Right forelimb (tissue), 1 donor: ENCODE measurements at places on chromosomes 5 and 9.

- DNase-seq = peak; percentile 91
These were observed 1.7 kb upstream of the SLIT3 start for GRCh38 chr5:169302491-169303118.

DNA sequence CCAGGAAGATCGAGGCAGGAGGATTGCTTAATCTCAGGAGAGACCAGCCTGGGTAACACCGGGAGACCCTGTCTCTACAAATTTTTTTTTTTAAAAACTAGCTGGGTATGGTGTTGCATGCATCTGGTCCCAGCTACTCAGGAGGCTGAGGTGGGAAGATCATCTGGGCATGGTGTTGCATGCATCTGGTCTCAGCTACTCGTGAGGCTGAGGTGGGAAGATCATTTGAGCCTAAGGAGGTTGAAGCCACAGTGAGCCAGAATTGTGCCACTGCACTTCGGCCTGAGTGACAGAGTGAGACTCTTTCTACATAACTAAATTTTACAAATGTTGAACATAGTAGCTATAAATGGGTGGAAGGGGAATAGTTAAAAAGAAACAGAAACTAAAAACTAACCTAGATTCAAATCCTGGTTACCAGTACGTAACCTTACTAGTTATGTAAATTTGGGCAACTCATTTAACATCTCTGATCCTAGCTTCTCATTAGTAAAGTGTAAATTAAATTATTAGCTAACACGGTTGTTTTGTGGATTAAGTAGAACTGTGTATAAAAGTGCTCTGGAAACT, 41.7 kb downstream of the TMEM161B start:
- DNase-seq = no peak

GRCh38 chr9:8715788-8716187, 916.2 kb upstream of the DMAC1 start:
- DNase-seq = no peak

DNA sequence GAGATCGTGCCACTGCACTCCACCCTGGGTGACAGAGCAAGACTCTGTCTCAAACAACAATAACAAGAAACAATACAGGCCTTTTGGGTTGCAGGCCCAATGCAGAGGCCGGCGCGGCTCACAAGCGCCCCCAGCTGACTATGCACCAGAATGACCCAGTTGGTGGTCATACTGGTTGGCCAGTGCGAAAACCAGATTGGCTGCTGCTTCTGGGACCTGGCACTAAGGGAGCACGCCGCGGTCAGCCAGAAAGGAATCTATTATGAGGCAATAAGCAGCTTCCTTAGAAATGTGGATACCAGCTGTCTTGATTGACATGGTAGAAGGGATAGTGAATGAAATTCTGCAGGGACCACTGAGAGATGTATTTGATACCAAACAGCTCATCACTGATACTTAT, 35.0 kb downstream of the RANBP17 start:
- no peak for DNase-seq

DNA sequence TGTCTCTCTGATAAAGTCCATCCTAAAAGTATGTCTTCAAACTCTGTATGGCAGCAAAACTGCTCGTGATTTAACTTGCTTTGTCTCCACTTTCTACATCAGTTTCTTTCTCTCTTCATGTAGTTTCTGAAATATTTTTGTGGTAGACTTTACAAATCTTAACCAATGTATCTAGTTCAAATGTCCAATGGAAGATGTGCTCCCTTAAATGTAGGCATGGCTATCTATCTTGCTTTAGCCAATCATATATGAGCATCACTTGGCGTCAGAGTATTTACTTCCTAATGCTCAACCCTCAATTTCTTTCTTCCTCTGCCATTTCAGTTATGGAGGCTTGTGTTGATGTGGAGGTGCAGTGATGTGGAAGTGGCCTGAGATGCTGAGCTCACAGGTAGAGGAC, 206.1 kb upstream of the ZNF608 start:
- DNase-seq = no peak
